Cortex of kidney (tissue), 1 donor: ENCODE measurements at places on chromosomes 4 and X.

- no peak for DNase-seq
These were observed 51.9 kb downstream of the UBQLN2 start for GRCh38 chrX:56615282-56615681.

GRCh38 chr4:126939401-126939800, 693.4 kb upstream of the INTU start:
- no peak for DNase-seq

DNA sequence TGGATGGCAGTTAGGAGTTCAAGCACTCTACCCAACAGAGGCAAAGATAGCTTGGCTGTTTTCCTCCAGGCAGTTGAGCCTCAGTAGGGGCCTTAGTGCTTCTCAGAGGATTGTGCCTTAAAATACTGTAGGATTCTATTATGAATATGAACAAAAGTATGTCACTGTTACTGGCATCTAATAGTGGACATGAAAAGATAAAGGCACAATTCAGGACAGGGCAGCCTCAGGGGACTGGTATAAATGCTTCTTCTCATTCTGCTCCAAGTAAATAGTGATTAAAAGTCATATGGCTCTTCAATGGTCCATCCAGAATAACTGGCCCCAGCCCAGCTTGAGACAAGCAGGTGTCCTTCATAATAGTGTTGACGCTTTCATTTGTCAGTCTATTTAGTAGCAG, 17.7 kb downstream of the COL4A6 start:
- no peak for DNase-seq

DNA sequence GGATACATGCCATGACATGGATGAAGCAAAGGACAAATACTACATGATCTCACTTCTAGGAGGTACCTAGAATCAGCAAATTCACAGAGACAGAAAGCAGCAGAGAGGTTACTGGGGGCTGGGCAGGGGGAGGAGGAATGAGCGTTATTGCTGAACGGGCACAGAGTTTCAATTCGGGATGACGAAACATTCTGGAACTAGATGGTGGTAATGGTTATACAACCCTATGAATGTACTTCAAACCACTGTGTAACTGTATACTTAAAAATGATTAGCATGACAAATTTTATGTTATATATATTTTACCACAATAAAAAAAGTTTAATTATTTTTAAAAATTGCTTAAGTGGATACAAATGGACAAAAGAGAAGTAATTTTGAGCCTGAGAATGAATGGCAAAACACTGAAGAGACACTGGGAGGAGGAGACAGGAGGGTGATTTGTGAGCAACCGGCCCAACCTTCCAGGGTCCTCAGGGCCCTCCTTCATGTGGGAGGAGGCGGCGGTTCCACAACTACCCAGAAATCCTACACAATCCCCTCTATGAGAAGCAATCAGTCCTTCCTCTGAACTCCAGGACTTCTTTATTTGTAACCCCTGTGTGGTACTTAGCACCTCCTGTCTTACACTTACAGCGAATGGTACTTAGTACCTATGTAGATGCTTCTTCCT, 14.1 kb downstream of the ACSL1 start:
- no peak for DNase-seq

- no peak for DNase-seq
These were observed 145.7 kb downstream of the RELL1 start for GRCh38 chr4:37540486-37540885.

- DNase-seq = peak; percentile 3
These were observed 108.2 kb upstream of the GPC4 start for GRCh38 chrX:133523526-133523925.

DNA sequence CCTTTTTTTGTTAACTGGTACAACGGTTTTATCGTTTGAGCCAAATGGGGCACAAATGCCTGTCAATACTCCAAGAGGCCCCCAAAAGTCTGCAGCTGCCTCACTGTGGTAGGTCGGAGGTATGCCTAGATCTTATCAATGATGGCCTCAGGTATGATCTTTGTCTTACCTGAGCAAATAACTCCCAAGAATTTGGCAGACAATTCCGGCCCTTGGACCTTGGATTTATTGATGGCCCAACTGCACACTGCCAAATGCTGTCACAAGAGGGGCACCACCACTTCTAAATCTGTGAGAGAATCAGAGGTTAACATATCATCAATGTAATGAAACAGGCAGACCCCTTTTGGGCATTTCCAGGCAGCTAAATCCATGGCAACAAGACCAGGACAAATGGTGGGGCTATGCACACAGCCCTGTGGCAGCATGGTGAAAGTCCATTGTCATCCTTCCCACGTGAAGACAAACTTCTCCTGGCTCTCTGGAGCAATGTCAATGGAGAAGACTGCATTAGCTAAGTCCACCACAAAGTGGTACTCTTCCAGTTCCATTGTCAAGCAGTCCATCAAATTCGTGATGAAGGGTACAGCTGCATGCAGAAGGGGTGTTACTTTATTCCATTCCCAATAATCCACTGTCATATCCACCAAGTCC, 28.6 kb downstream of the CXCL13 start:
- DNase-seq = no peak

- DNase-seq = no peak
These were observed 34.1 kb upstream of the ASMTL start for GRCh38 chrX:1486749-1487361.

- no peak for DNase-seq
These were observed 19.4 kb upstream of the YTHDC1 start for GRCh38 chr4:68369142-68369805.

DNA sequence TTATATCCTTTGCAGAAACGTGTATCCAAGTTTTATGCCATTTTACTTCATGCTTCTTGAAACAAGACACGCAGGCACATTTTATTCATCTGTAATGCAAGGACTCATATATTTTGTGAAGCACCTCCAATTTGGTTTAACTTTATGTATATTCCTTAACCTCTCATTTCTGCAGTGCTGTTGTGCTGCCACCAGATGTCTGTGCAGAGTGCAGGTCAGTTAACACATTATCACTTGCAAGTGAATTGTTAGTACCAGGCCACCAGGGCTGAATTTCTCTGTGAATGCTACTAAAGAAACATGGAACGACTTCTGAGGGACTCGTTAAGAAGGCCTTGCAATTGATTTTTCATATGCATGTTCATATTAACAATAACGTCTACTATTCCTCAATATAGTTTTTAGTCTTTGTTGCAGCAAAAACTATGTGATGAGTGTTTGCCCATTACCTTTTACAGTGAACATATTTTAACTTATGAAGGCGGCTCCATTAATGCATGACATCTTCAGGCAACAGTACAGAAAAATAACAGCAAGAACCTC, 770.3 kb downstream of the NLGN4X start:
- DNase-seq = no peak

DNA sequence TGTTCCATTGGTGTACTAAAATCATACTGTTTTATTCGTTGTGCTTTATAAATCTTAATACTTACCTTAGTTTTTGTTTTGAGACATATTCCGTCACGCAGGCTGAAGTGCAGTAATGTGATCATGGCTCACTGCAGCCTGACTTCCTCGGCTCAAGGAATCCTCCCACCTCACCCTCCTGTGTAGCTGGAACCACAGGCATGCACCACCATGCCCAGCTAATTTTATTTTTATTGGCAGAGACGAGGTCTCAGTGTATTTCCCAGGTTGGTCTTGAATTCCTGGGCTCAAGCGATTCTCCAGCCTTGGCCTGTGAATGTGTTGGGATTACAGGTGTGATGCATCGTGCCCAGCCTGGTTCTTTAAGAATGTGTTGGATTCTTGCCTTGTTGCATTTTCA, 24.4 kb upstream of the DCK start:
- no peak for DNase-seq

GRCh38 chr4:152255437-152255836, 280.5 kb downstream of the FBXW7 start:
- DNase-seq = no peak

GRCh38 chr4:184728858-184729257, 5.0 kb downstream of the CENPU start:
- DNase-seq = no peak

- no peak for DNase-seq
These were observed 1.5 kb upstream of the CXCL2 start for GRCh38 chr4:74100531-74100930.

DNA sequence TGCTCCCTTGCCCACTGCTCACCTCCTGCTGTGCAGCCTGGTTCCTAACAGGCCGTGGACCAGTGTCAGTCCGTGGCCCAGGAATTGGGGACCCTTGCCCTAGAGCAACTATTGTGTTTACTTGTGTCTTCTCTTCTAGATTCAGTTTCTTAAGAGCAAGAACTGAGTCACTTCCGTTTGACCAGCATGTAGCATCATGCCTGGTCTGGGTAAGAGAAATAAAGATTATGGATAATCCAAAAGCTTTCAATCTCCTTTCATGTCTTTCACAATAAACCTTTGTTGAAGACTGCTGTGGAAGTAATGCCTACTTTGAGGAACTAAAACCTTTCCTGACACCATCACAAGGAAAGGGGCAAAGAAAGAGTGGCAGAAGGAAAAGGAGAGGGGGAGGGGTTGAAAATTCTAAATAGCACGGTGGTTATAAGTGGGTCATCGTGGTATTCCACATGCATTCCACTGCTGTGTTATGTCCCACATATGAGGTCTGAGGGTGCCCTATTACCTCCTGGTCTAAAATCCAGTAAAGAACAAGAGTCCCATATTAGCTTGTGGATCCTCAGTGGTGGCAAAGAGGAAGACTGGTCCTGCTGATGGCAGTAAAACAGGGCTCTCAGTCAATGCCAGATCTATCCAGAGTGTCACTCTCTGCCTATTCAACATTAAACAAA, 133.4 kb downstream of the RASL11B start:
- no peak for DNase-seq

- no peak for DNase-seq
These were observed 142.2 kb downstream of the HS3ST1 start for GRCh38 chr4:11286533-11286932.

GRCh38 chr4:90220459-90220858, 93.3 kb downstream of the CCSER1 start:
- DNase-seq = no peak

DNA sequence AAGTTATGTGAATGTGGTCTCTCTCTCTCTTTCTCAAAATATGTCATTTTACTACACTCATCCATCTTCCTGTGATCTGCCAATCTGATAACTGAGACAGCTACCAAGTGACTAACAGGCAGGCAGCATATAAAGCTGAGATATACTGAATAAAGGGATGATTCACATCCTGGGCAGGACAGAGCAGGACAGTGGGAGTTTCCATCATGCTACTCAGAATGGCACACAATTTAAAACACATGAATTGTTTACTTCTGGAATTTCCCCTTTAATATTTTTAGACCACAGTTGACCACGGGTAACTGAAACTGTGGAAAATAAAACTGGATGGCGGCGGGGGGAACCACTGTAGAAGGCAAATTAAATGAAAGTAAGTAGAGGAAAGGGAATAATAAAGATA, 58.6 kb upstream of the DCTD start:
- DNase-seq = no peak

GRCh38 chr4:111210595-111210994, 587.7 kb upstream of the PITX2 start:
- no peak for DNase-seq

DNA sequence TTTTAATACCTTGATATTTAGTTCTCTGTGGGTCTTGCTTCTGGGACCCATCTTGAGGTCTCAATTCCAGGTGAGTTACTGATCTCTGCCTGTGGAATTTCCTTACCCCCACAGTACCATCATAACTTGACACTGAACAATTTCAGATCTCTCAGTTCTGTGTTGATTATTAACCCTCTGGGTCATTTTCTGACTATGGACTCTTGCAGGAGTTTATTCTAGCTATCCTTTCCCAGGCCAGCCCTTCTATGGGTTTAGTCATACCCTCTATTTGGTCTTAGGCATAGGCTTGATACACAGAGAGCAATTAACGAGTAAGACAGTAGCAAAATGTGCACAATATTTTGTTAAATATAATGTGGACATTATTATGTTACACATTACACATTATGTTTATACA, 3.7 kb upstream of the SPARCL1 start:
- DNase-seq = no peak

DNA sequence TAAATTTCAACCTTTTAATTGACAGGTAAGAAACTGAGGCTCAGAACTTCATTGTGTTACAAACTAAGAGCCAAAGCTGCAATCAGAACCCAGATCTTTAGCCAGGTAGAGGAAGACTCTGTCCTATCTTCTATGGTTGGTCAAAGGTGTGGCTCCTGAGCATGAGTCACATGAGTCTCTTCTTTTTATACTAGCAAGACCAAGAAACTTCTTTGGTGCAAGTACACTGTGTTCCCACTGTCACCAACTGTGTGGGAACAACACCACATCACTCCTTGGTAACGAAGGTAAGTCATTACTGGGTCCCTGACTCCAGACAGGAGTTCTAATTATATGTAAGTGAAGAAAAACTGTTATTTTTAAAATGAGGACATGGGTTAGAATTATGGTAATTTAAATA, 290.1 kb downstream of the INPP4B start:
- DNase-seq = no peak
